RCC 7860 (cell line): ENCODE measurements at places on chromosomes 16 and 17.
A peak's percentile ranks its signal among the peaks of the same experiment; 100 is the strongest.

GRCh38 chr16:6557353-6558023 is 775.2 kb upstream of the RBFOX1 start:
- DNase-seq, result no peak

GRCh38 chr17:5381542-5381941 is 37.9 kb downstream of the NUP88 start:
- DNase-seq, result no peak

DNA sequence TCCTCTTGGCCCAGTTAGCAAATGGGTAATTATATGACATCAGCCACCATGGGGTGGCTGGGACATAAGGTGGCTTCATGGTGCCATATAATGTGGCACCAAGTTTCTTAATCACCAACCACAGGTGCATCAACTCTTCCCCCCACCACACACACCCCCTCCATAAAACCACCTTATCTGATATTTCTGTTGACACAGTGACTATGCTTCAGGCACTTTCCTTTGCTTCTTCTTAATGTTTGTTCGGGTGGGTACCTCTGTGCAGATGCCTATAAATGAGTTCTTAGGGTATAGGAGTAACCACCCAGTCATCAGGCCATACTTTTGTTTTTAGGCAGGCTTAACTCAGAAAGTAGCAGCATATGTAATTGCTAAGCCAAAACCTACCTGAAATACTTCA is 29.5 kb downstream of the RNF43 start:
- DNase-seq, result peak; percentile 53

DNA sequence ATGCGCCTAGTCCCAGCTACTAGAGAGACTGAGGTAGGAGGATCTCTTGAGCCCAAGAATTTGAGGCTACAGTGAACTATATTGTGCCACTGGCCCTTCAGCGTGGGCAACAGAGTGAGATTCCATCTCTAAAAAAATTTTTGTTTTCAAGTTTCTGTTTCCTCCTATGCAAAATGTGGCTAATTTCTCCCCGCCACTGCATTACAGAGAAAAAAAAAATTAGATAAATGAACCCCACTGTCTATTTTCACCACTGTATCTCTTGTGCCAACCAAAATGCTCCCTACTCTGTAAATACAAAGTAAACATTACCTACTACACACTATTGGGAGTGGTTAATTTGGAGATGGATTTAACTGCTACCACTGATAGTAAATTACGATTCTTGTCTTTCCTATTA is 2.0 kb downstream of the MARF1 start:
- no peak for DNase-seq
